ENCODE measurements at places on chromosomes 2 and 18.

GRCh38 chr18:9915291-9916076 is 1.7 kb downstream of the VAPA start:
- no peak for DNase-seq

DNA sequence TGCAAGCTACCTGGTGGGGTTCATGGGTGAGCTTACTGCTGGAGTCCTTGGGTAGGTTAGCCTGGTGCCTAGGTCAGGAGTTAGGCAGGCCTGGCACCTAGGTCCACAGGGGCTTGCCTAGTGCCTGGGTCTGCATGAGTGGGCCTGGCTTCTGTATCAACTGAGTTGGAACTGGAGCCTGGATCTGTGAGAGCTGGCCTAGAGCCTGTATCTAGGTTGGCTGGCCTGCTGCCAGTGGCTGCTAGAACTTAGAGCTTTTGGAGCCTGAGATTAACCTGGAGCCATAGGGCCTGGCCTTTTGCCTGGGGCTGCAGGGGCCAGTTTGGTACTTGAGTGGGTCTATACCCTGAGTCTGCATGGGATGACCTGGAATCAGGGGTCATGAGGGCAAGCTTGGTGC is 679.4 kb downstream of the NUP35 start:
- no peak for DNase-seq

- DNase-seq: no peak
Measured at GRCh38 chr2:105307550-105307949, 22.0 kb downstream of the TGFBRAP1 start.

- DNase-seq: no peak
Measured at GRCh38 chr2:70775141-70775540, 7.1 kb upstream of the ADD2 start.

DNA sequence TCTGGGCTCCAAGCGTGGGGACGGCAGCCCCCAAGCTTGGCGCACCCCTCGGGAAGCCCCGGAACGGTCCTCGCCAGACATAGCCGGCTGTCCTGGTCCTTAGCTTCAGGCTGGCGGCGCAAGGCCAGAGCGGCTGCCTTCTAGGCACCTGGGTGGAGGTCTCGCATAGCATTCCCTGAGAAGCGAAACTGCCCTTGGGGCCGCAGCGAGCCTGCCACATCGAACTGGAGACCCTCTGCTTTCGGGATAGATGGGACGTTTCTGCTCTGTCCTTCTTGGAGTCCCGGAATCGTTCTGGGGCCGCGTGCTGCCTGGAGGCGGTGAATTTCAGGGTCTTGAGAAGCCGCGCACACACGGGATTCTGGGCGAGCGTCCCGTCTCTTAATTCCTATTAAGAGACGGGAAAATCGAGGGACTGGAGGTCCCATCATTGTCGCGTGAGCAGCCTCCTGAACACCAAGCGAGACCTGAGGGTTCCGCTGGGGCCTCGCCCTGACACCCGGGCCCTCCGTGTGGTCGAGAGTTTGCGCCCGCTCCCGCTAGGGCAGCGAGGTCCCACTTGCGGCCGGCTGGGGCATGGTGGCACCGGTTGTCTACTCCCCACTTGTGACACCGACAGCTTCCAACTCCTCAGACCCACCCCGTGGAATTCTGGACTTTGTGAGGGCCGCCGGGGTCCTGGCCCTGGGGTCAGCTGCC is 9.7 kb upstream of the EN1 start:
- DNase-seq: no peak

DNA sequence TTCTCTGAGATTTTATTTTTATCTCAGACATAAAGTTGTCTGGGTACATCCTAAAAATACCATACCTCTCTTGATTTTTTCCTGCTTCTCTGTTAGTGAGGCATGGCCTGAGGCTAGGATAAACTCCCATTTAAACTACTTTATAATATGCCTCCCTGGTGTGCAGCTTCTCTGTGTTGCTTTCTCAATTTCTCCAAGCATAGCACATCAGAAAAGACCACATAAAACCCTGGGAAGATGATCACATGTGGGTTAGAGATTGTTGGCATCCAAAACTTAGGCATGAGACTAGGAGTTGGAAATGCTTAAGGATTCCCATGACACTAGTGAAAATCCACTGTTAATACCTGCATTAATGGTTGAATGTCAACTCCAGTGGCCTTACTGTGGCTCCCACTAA is 254.6 kb downstream of the RND3 start:
- DNase-seq: no peak

- peak; percentile 37 for DNase-seq
Measured at GRCh38 chr2:117801826-117802225, 12.7 kb upstream of the DDX18 start.

- DNase-seq: no peak
Measured at GRCh38 chr2:176140513-176141317, 10.6 kb upstream of the HOXD4 start.

GRCh38 chr2:42129487-42129852 is 39.7 kb upstream of the EML4 start:
- DNase-seq: no peak

DNA sequence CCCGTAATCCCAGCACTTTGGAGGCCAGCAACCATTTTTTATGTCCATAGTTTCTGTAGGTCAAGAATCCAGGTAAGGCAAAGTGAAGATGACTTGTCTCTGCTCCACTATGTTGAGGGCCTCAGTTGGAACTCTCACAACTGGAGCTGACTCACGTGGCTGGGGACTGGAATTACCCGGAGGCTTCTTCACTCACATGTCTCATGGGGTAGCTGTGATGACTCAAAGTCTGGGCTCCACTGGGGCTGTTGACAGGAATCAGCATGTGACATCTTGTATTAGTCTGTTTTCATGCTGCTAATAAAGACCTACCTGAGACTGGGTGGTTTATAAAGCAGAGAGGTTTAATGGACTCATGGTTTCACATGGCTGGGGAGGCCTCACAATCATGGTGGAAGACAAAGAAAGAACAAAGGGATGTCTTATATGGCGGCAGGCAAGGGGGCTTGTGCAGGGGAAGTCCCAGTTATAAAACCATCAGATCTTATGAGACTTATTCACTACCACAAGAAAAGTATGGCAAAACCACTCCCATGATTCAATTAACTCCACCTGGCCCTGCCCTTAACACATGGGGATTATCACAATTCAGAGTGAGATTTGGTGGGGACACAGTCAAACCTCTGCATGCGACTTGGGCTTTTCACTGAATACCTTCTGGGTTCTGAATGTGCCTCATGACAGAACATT is 7.8 kb upstream of the PPP1R1C start:
- peak; percentile 82 for DNase-seq
